Stimulated activated CD8-positive, alpha-beta memory T cell treated with anti-CD3 and anti-CD28 coated beads, Interleukin-4, amount 100 ng/mL, for 1 hour (primary cell): ENCODE measurements at places on chromosomes 11 and 22.

- DNase-seq = no peak
These were observed at the start of gene F2 for GRCh38 chr11:46719048-46719542. TSS of gene F2 (plus strand) at chr11:46719213. CDS start at chr11:46719236, 23 bp downstream.

DNA sequence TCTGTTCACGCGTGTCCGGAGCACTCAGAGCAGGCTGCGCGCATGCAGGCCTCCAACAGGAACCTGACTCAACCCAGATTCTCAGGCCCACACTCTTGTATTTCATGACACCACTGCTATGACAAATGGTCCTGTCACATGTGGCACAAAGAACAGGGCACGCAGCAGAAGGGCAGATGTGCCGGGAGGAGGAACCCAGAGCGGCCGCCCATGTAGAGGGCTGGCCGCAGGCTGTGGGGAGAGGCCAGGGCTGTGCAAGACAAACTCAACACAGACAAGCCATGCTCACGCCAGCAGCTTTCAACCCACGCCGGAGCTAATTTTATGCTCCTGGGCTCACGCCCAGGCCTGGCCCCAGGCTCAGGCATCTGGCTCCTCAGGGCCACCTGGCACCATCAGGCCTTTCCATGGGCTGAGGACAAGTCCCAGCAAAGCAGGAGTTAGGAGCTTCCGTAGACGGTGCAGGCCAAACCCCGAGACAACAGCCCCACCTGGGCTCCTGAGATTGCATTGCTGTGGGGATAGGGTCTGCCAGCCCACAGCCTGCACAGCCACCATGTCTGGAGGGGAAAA is 40.0 kb downstream of the DUSP8 start:
- no peak for DNase-seq

DNA sequence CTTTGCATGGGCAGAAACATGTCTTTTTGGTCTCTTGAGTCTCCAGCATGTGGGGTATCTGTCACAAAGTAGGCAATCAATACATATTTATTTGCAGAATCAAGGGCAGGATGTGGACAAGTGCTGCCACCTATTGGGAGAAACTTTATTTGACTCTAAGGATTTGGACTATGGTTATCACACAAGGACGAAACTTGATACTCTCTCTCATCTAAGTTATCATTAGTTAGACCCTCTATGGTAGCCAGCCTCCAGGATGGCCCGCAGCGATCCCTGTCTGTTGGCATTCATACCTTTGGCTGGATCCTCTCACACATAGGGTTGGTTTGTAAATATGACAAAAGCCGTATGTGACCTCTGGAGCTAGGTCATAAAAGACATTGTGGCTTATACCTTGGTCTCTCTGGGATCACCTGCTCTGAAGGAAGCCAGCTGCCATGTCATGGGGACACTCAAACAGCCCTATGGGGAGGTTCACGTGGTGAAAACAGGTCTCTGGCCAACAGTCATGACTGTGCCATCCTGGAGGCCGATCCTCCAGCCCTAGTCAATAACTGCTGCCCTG is 1.1 kb upstream of the FBXO7 start:
- no peak for DNase-seq

DNA sequence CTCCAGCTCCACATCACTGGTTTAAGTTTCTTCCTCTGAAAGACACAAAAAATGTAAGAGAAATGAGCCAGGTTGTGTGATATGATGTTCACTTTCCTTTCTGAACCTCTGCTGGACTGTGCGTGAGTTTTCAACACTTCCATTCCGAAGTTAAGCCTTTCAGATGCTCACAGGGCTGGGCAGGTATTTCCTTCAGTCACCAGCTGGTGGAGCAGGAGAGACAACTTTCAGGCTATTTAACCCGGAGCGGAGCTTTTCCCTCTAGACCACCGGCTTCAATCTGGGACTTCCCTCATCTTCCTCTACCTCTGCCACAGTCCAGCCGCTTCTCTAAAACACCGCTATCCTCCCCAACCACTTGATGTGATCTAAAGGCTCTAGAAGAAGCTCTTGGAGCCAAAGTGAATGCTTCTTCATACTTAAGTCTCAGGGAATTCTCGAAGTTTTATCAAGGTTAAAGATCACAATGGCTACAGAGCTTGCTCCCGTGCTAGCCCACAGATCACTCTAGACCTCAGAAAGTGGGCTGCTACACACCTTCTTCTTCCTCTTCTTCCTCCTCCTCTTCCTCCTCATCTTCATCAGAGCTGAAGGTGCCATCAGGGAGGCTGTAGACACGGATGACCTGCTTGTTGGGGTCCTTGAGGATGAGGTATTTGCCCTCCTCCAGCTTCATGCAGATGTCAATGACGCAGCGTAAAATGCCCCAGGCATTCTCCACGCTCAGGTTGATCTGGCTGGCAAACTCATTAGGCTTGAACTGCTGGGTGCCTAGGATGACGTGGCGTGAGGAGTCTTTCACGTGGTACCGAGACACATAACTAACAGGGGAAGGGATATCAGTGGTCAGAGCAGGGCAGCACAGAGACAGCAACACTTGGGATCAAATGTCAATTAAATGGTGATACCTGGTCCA is 4.4 kb upstream of the FOXRED2 start:
- DNase-seq = no peak

- DNase-seq = no peak
These were observed 23.4 kb downstream of the CBX7 start for GRCh38 chr22:39129081-39129480.

DNA sequence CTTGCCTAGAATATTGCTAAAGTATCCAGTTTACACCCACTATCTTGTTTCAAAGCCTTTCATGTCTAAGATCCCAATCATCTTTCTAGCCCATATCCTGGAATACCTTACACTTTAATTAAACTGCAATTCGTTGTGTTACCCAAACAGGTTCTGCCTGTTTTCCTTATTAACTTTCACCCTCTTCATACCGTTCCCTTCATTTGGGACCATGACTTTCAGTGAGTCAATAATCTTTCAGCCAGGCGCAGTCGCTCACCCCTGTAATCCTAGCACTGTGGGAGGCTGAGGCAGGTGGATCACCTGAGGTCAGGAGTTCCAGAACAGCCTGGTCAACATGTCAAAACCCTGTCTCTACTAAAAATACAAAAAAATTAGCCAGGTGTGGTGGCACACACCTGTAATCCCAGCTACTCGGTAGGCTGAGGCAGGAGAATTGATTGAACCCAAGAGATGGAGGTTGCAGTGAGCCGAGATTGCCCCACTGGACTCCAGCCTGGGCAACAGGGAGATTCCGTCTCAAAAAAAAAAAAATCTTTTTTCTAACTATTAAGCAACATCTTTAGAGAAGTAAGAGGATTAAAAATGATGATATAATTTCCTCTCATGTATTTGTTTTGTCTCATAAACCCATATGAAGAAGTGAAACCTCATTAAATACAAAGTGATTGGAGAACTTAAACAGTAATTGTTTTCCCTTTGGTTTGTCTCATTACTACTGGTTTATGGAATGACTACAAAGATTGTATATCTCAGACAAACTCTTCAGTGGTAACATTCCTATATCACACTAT is 20.7 kb downstream of the DMC1 start:
- DNase-seq = no peak

DNA sequence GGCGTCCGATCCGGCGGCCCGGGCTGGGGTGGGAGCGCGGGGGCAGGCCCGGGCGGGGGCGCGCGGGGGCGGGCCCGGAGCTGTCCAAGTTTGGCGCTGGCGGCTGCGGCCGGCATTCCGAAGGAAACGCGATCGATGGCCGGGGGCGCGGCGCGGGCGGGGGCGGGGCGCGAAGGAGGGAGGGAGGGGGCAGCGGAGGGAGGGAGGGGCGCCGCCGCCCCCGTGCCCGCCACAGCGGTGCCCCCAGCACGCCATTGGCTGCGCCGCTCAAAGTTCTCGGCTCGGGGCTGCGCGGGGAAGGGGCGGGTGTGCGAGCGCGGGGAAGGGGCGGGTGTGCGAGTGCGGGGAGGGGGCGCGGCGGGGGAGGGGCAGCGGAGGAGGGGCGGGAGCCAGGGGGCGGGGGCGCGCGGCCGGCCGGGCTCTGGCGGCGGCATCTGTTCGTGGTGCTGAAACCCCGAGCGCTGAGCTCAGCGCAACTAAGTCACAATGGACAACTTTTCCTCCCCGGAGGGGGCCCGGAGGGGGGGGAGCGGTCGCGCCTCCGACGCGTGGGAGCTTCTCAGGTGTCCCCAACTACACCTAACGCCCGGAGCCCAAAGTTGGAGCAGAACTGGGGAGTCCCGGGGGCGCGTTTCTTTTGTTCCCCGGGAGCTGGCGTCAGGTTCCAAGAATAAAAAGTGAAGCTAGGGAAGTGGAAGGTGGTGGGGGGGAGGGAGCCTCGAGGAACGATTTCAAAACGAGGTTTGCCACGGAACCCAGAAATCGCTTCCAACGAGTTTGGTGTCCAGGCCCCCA is 2.2 kb downstream of the PHF21B start:
- no peak for DNase-seq

DNA sequence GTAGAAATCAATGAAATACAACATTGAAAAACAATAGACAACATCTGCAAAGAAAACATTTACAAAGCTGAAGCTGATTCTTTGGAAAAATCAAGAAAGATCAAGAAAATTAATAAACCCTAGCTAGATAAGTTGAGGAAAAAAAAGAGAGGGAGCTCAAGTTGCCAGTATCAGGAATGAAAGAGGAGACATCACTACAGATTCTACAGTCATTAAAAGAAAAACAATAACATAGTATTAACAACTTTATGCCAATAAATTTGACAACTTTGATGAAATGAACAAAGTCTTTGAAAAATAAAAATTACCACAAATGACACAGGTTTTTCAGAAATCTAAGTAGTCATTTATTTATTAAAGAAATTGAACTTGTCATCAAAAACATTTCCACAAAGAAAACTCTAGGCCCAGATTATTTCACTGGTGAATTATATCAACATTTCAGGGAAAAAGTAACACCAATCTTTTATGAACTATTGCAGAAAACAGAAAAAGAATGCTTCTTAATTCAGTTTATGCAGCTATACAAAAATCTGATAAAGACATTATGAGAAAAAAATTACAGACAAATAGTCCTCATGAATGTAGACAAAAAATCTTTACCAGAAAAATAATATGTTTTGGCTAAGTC is 39.2 kb downstream of the POU2AF1 start:
- no peak for DNase-seq

DNA sequence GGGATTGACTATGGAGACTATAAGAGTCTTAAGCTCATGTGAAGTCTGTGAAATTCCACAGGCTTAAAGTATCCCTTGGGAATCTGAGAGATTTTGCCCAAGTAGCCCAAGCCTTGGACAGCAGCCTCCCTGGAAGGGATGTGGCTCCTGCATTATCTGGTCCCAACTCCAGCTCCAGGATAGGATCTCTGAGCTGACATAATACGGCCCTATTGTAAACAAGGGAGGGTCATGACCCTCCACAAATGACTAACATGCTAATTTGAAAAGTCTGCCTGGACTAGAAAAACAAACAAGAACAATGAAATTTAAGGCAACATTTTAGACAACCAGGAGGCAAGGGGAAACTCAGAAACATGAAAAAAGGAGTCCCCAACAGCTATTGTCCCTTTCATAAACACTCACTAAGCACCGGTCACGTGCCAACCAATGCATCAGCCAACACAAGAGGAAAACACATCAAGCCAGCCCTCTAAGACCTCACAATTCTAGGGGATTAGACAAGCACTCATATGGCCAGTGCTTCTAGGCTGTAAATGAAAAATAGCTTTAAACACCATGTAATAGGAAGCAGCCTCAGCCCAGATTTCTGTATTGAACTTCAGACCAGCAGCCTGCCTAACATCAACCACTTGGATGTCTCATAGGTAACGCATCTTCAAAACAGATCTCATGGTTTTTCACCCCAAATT is 101.2 kb upstream of the TIMP3 start:
- no peak for DNase-seq

GRCh38 chr11:95461858-95462257 is 230.9 kb upstream of the SESN3 start:
- DNase-seq = no peak
